ENCODE measurements at places on chromosomes 7 and 10.

DNA sequence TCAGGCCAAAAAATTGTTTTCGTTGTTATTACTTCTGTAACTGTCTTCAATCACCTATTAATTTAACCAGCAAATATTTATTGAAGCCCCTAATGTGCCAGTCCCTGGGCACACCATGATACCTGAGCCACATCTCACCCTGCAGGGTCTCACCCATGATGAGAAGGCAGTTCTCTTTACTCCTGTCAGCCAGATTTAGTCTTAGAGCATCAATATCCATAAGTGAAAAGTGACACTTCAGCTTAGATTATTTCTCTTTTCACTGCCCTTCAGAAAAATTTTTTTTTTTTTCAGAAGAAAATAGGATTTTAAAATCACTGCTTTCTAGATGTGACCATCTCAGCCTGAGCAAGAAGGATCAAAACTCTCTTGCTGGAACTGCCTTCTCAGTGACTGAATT lies 258.6 kb upstream of the NFE2L3 start:
- DNase-seq, result no peak

- no peak for DNase-seq
Observed at GRCh38 chr10:79397575-79398303, 47.7 kb downstream of the ZCCHC24 start.

DNA sequence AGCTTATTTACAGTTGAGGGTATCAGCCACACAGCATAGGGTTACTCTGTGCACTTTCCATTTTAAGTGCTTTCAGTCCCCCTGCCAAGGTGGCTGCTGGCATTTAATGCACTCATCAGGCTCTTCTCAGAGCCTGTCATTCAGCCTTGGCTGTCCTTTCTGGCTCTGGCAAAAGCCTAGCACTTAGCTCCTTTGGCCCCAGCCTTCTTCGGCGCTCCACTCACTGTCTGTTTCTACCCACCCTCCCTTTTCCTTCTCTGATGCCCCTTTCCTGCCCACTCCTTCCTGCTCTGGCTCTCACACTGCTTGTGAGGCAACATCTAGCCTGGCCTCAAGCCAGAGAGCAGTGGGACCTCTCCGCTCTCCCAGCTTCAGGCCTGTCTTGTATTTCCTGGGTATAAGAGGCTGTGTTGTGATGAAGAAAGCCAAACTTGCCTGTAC lies 60.2 kb downstream of the WIPF3 start:
- peak; percentile 29 for DNase-seq

- DNase-seq, result no peak
Observed at GRCh38 chr10:1059902-1060301, 3.7 kb downstream of the WDR37 start.

DNA sequence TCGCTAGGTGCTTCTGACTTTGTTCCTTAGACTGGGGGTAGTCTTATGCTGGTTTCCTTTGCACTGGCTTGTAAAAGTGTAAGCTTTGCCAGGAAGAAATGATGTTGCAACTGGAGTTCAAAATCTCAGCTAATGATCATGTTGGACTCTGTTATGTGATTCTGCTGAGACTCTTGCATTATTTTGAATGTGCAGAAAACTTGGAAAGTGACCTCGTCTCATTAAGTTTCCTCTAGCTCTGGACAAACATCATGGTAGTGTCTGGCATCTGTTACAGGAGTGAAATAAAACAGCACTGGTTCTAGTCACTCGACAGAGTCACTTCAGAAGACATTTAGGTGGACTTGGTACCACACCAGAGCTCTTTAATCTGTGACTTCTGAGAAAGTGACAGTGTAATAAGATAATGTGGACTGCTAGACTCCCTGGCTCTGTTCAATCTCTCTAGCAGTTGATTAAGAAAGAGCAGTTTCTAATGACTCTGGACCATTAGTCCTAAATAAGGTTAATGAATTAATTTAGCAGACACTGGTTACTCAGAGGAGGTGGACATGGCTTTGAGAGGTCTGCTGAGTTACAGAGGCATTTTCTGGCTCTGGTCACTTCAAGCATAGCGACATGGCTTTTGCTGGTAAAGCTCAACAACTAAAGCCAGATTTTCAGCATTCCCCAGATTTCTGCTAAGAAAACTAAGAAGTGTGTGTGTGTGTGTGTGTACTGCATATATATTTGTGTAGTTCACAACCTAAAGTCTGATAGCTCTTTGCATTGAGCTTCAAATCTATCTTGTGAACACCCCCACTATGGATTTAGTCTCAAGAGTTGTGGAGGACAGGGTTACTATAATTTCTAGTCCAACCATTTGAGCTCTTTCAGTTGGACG lies 2.0 kb downstream of the NRP1 start:
- DNase-seq, result no peak

DNA sequence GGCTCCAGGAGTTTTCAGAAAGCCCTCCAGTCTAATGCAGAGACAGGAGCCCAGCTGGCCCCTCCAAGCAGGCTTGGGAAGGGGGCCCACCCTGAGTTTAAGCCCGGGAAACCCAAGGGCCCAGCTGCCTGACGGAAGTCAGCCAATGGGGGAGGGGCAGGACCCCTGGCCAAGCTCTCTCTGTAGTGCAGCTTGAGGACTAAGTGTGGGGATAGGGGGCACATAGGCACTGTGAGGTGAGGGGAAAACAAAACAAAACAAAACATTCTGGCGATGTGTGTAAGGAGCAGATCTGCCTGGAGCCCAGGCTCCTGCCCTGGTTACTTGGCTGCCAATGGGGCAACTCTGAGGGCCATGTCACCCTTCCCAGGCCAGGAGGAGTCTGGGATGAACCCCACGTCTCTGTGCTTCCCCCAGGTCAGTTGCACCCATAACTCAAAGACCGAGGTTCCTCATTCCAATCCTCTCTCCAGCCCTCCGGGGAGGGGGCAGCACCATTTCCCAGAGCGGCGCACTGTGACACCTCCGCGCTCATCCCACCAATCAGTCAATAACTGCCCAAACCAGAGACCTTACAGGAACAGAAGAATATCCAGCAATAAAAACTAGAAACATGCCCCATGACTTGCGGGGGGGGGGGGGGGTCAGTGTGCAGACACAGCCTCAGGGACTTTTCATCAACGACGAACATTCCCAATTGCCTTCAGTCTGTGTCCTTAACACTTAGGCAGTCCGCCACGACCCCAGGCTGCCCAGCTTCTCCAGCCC lies 1.7 kb downstream of the CXCL12 start:
- no peak for DNase-seq

DNA sequence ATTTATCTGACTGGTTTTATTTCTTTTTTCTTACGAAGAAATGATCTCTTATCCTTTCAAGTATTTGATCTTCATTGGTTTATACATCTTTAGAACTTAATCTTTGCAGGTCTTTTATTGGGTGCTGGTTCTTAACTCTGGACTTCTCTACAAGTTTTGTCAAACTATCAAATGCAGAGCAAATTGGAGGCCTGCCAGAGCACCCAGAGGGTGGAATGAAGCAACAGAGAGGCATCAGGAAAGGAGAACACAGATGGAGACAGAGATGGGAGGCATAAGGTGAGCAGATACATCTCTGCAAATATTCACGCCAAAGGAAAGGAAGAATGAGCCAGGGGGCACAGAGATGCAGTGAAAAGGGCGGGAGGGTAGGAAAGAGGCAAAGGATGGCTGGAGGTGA lies 130.3 kb downstream of the PKD1L1 start:
- no peak for DNase-seq

- peak; percentile 90 for DNase-seq
Observed at GRCh38 chr7:151341357-151342101, at the start of gene NUB1. Gene NUB1, plus strand, starts transcription at chr7:151341812. Its CDS starts 3,538 bp downstream, at chr7:151345350.
